Stimulated activated CD8-positive, alpha-beta memory T cell treated with anti-CD3 and anti-CD28 coated beads, Interleukin-7, amount 100 ng/mL, for 4 hours (primary cell): ENCODE measurements at places on chromosomes 5 and 9.

- DNase-seq = no peak
These were observed 38.6 kb downstream of the HTR4 start for GRCh38 chr5:148615644-148616275.

GRCh38 chr9:127928676-127929624 lies 1.6 kb downstream of the PIP5KL1 start:
- DNase-seq = no peak

- DNase-seq = no peak
These were observed 279.2 kb upstream of the TYRP1 start for GRCh38 chr9:12413986-12414385.

DNA sequence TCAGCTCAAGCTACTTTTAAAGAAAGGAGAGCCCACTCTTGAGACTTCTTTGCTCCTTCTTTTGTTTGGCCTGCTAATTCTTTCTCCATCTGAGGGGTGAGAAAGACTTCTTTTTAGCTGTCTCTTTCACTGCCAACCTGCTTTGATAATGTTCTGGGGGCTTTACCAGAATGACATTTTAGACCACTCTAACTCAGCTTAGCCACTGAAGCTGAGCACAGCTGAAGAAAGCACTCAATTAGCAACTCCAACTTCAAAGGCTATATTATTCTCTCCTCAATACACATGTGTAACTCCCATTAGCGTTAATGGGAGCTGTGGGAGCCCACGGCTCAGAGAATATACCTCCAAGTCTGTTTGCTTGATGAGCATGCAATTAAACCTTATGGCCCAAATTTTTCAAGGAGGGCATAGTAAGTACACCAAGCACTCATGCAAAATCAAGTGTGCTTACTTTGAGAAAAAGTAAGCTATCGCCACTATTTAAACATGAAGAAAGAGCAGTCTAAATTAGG lies 815.4 kb upstream of the DMAC1 start:
- no peak for DNase-seq

GRCh38 chr5:18483451-18483850 lies 849.2 kb downstream of the TAF11L14 start:
- no peak for DNase-seq

DNA sequence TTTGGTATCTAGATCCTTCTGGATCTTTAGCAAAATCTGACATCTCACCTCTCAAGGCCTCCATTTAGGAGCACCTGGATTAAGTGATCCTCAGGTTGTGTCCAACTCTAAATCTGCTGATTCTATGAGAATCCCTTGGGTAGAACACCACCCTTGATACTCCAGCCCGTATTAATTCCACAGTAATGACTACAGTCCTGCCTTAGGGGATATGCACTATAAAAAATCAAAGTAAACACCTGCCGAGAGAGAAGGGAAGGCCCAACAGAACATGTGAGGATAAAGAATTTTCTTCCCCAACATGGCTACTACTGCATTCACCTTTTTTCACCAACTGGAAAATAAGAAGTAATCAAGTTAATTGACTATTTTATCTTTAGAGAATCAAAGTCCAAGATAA lies 27.6 kb downstream of the DAP start:
- DNase-seq = no peak

DNA sequence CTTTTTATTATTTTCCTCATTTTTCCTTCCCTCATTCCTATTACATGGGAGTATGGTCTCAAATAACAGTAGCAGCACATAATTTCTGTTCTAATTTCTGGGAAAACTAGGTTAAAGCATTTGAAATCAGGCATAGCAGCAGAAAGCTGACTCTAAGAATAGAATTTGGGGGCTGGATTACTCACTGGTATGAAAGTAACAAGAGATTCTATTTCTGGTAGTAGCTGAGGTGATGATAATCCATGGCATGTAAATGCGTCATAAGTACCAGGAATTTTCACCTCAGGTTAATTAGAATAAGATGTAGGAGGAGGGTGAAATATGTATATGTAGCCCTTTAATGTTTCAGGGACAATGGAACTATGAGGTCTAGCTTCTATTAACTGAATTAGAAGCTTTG lies 662.0 kb downstream of the PTPRD start:
- DNase-seq = no peak
